NCI-H460 (cell line): ENCODE measurements at places on chromosomes 16 and 17.

GRCh38 chr17:13024526-13025257, 6.9 kb upstream of the ELAC2 start:
- peak; percentile 61 for DNase-seq

DNA sequence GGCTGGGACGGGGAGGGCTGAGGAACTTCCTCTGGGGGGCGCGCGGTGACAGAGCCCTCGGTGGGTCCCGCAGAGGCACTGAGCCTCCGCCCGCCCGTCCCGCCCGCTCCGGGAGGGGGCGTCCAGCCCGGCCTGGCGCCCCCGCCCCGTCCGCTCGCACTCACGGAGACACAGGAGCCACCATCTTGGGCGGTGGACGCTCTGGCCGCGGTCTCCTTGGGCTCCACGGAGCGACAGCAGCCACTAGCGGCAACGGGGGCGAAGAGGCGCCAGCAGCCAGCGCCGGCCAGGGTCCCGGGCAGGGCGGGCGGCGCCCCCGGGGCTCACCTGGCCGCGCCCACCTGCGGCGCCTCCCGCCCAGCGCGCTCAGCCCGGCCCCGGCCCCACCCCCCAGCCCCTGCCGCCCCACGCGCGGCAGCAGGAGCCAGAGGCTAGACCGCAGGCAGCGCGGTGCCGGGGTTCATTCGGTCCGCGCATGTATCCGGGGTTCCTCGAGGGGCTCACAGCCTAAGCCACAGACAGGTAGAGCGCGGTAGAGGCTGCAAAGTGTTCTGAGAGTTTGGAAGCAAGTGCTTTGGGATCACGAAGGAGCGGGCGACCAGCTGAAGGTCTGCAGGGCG, at the start of gene C17orf113:
TSS of gene C17orf113 (minus strand) at position 209 of the 620 bp plus-strand sequence. CDS start 7,225 bp downstream, outside the sequence.
- peak; percentile 50 for DNase-seq

- DNase-seq: no peak
These were observed 5.8 kb downstream of the TOM1L2 start for GRCh38 chr17:17966399-17966798.

GRCh38 chr17:82017612-82018151, 5.0 kb downstream of the CENPX start:
- no peak for DNase-seq

DNA sequence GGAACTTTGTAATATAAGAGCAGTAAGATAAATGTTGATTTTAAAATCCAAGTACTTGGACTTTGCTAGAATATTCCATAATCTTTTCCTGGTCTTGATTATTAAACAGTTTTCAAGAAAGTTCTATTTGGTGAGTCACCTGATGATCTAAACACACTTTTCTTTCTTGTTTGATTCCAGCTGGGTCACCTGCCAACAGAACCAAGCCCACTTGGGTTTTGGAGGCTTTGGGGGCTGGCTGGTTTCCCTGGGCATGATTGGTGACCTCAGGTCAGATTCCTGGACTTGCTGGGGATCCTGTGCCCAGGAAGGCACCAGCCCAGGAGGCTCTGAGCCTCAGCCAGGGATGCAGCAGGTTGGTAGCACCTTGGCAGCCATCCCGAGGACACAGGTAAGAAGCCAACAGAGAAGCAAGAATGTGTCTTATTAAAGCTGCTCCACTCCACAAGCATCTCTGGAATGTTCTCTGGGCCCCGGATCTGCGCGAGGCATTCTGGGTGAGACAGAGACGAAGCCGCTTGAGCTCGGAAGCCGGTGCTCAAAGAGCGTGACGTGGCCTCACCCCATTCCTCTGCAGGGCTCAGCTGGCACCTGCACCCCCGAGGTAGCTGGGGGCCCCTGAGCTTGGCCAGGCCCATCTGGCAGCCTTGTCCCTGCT, 3.1 kb upstream of the TEX19 start:
- DNase-seq: no peak

DNA sequence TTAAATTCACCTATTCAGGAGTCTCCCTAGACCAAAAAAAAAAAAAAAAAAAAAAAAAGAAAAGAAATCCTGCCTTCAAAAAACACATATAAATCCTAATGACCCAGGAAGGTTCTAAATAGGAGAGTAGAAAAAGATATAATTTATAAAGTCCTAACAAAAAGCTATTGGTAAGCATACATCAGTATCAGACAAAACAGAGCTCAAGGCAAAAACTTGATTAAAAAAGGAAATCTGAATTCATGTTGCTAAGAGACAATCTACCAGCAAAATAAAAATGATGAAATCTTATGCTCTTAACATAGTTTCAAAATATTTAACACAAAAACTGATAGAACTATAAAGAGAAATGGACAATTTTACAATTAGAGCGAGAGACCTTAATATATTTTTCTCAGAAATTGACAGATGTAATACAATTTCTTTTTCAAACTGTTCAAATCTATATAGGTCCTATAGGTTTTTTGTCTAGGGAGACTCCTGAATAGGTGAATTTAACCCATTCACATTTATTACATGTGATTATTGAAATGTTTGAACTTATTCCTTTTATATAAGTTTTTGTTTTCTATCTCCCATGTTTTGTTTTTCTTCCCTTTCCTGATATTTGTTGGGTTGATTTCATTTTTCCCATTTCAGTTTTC, 57.0 kb downstream of the NT5M start:
- no peak for DNase-seq

DNA sequence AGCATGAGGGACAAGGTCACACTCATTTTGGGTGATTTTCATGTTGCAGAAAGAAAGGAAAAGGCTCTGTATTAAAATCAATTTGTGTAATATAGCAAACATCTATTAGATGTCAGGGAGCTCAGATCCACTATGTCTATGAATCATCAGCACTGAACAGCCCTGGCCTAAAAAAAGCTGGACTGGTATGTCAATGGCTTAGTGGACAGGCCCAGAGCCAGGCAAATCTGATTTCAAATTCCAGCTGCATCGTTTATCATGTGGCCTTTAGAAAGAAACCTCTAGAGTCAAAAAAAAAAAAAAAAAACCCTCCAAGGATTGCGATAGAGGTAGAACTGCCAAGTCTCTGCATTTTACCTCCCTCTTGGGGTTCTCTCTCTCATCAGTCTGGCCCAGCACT, 5.4 kb downstream of the GAS7 start:
- DNase-seq: no peak

DNA sequence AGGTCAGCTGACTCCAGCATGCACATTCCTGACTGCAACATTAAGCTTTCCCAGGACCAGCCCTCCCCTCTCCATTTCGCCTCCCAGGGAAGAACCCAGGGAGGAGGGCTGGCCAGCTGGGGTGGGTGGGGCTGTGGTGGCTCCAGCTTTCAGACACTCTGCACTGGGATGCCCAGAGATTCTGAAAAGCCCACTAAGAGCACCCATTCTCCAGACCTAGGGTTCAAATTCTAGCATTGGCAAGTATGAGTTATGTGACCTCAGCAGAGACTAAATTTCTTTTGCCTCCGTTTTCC, 7.8 kb downstream of the DLX3 start:
- no peak for DNase-seq

- DNase-seq: no peak
These were observed 251.1 kb upstream of the CDH5 start for GRCh38 chr16:66115373-66115772.

- DNase-seq: no peak
These were observed 33.2 kb downstream of the ADGRG5 start for GRCh38 chr16:57575468-57576277.

- no peak for DNase-seq
These were observed 21.9 kb upstream of the LRRC75A start for GRCh38 chr17:16513873-16514272.

DNA sequence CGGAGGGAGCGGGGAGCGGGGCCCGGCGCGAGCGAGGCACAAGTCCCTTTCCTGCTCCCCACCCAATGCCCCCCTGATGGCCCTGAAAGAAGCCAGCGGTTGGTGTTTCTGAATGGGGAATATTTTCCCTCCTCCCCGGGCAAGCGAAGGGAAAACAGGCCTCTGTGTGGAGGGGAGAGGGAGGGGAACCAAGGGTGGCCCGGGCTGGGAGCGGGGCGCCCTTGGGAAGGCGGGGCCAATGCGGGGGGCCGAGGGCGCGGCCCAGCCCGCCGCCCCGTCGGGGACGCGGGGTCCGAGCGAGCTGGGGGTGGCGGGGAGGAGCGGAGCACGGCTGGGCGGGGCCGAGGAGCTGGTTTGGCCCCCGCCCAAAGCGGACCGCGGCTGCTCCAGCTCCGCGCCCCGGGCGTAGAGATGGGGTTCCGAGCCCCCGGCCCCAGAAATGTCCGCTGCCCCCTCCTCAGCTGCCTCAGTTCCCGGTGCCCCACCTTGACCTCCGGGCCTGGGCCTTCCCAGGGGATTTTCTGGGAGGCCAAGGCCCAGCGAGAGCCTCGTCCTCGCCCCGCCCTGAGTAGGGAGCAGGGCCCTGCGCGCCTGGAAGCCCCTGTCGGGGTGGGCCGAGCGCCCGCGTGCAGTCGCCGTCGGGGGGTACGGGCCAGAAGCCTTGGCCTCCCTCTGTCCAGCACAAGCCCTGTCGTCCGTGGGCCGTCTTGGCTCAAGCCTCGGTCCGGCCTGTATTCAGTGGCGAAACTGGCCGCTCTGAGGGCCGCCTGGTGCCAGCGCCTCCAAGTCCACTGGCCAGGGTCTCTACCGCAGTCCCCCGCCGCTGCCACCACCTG, 3.9 kb upstream of the HEXIM1 start:
- DNase-seq: no peak

- no peak for DNase-seq
These were observed 3.8 kb downstream of the SNX29 start for GRCh38 chr16:11980136-11980844.

DNA sequence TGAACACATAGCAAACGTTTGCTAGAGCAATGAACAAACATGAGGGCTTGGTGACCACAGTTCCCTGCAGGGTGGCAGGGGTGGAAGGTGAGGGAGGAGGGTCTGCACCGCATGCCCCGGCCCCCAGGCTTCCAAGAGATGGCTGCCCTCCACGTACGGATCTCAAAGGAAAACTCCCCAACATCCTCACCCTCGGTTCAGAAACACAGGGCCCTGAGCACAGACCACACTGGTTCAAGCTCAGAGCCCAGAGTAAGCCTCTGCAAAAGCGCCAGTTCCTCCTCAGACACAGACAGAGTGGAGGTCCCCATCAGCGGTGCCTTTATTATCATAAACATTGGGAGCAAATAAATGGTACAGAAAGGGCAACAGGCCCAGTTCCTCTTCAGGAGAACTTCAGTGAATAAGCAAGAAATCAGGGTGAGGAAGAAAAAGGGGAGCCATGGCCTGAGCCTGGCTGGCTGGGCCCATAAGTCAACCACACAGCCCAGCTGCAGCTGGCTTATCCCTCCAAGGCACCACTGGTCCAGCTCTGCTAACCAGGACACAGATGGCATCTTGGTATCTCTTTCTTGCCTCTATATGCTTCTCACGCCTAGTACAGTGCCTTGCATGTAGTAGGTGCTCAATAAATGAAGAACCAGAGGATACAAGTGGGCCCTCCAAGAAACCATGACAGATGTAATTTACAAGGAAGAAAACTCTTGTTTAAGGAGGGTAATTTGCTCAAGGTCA, 11.0 kb downstream of the MPO start:
- no peak for DNase-seq

DNA sequence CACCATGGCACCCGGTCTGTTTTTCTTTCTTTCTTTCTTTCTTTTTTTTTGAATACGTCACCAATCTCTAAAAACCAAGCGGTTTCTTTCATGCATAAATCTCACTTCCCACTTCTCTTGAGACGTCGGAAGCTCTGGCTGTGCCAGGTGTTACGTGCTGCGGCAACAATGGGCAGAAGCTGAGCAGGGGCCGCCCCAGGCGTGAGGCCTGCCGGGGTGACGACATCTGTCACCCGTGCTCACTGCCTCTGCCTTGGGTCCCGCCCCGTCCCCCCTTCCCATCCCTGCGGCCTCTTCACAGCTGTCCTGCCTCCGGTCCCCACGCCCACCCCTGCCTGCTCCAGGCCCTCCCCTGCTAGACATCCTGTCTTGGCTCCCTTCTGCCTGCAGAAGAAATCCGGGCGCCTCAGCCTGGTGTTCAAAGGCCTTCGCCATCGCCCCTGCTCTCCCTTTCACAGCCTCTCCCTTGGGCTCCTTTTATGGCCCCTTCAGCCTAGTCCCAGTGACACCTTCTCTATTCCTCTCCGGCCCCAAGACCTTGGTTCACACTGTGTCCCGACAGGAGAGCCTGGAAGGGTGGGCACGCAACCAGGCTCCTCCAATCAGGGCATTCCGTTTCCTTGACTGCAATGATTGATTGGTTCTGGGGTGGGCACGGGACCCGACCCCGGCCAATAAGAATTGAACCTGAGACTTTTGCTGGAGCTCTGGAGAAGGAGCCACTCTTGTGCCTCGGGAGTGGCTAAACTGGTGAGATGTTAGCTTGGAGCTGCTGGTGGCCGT, 4.8 kb downstream of the P2RX1 start:
- DNase-seq: no peak

DNA sequence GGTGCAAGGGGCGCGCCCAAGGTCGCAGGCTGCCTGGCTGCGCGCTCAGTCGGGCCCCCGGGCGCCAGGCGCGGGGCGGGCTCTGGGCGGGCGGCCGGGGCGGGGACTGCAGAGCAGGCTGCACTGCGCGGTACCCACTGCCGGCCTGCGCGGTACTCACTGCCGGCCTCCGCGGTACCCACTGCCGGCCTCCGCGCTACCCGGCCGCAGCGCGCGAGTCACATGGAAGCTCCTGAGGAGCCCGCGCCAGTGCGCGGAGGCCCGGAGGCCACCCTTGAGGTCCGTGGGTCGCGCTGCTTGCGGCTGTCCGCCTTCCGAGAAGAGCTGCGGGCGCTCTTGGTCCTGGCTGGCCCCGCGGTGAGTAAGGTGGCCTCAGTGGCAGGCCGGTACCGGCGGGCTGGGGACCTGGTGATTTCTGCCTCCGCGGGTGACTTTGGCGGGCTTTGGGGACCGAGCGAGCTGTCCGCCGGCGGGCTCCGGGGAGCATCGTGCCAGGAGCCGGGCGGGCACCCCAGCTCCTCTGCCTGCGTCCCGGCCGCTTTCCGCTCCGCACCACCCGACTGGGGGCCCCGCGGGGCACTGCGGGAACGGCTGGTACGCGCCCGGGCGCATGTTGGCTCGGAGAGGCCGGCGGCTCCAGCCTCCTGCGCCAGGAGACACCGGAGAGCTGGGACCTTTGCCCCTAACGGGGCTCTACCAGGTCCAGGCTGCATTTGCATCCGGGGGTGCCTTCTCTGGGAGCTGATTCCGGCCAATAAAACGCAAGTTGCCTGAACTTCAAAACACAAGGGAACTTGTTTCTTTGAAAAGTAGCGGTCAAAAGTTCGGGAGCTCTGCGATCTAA, at the start of gene SLC47A1:
TSS of gene SLC47A1 (plus strand) at position 137 of the 844 bp plus-strand sequence. CDS start at position 223, 86 bp downstream.
- peak; percentile 23 for DNase-seq

GRCh38 chr16:29825145-29826044, 5.1 kb downstream of the MVP start:
- no peak for DNase-seq

DNA sequence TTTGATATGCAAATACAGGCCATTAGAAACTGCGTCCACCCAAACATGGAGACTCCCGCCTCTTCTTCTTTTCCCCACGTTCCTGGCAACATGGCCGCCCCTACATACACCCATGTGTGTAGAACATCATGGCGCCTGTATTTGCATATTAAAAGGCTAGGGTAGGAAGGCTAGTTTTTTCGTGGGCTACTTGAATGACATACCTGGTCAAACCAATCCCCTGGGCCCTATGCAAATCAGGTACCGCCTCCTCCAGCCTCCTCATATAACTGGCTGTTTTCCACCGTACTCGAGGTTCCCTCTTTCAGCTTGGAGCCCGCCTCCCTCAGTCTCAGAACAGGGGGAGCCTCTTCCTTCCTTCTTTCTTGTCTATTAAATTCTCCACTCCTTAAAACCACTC, 840 bp upstream of the CD300LB start:
- no peak for DNase-seq
